Fibroblast of pulmonary artery (primary cell): ENCODE measurements at places on chromosomes 5 and 9.

DNA sequence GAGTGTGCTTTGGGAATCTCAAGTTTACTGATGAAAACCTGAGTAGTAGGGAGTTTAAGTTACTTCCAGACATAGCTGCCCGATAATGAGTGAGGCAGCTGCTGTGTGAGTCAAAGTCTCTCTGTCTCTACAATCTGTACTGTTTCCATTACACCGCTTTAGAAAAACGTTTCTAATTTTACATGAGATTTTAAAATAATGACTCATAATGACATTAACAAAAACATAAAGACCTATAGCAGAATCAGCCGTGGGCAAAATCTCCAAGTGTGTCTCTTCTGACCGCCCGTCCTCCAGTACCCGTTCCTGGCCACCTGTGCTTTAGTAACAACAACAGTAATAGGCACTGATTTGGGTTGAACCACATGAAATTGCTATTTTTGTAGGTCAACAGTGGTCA lies 69.6 kb upstream of the PRRC1 start:
- peak; percentile 34 for DNase-seq

DNA sequence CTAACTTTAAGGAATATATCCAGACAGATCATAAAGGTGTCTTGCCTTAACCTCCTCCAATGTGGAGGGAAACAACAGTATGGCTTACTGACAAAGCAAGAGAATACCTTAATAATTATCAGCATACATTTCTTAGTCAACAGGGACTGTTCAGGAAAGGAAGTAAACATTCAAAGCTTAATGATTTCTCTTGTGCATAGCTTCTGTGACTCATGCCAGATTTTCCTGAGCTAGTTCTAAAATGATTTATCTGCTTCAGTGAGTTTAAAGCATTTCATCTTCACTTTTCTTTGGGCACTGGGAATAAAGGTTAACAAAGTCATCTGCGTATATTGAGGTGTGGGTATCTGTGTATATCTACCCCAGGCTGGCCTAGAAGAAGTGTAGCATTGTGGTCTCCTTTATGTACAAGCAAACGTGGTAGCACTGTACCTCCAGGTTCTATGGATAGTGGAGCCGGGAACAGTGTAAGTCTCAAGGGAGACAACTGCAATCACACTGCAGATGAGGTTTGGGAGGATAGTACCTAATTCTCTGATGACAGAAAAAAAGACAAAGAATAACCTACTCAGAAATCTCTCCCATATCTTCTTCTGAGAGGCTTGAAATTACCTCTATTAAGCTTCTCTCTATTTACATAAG lies 284.1 kb downstream of the HCN1 start:
- peak; percentile 6 for DNase-seq

GRCh38 chr9:70466976-70467561 lies 52.6 kb upstream of the KLF9 start:
- peak; percentile 87 for DNase-seq

- DNase-seq: no peak
These were observed 60.4 kb downstream of the PSAT1 start for GRCh38 chr9:78357165-78357873.

DNA sequence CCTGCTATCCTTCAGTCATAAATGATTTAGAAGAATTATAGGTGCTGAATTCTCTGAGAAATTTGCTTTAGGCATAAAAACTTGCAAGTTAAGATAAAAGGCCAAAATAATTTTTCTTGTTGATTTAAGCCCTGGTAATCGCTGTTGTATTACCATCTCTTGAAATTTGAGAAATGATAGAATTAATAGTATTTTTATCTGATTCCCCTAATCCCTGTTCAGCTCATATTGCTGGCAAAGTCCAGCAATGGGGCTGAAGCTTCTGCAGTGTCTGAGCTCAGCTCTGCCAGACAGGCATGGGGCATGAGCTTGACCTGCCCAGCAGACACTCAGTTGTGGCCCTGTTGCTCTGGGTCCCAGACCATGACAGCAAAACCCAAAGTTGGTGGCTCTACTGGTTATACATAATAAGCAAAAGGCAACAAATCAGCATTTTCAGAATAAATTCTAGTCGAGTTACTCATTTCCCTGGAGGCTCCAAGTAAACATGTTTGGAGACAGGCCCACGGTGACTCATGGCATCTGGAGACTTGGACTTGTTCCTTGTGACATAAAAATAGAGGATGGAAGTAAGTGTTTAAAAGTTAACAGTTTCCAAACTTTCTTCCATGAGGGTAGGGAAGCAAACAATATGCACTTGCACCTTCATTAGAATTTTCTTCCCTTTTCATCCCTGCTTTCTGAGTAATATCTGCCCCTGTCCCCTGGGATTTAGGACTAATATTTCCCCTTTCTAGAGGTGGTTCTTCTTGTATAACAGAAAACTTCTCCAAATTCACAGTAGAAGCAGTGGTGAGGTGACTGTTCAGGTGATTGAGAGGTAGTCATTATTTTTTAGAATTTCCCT lies 60.2 kb upstream of the SLC2A8 start:
- peak; percentile 97 for DNase-seq

GRCh38 chr5:59034498-59035186 lies 451.8 kb downstream of the RAB3C start:
- peak; percentile 76 for DNase-seq

DNA sequence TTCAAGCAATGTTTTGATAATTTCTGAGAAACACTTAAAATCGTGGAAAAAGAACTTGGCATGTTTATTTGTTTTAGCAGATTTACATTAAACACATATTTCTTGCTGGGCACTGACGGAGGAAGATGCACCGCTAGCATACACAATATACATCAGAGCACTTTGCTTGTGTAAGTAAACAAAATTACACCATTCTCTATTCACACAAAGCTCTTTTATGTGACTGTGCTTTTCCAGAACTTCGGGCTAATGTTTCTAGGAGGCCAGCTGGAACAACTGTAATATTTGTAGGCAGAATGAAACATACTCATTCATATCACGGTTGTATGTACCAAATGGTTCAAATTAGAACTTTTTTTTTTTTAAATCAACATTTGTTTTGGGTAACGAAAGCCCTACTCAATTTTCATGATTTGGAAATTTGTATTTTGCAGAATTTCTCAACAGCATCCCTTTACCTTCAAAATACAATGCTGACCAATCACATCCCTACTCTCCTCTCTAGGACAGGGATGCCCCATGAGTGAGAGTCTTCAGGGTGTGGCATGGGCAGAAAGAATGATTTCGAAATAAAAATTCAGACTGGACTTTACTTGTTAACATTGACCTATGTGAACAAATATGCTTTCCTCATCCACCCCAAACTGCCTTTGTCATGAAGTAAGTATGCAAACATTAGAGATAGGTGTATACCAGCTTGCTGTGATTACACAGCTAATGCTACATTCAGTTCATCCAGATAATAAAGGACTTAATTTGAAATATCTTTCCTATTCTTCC lies 425.1 kb downstream of the BNC2 start:
- DNase-seq: peak; percentile 44

DNA sequence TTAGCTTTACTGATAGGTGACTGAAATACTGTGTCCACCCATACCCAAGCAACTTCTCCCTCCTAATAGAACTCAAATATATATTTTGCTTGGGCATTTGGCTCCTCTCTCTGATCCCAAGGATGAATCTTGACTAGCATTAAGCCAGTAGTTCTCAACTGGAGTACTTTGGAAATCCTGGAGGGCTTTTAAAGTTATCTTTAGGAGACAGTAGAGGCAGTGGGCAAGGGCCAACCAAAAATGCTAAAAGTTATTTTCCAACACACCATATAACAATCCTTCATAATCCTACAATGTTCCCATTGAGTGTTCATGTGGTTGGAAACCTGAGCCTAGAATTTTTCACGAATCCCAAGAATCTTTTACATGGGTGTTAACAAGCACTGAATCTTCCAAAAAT lies 11.1 kb upstream of the ETF1 start:
- no peak for DNase-seq

GRCh38 chr5:79774171-79774854 lies 84.7 kb downstream of the CMYA5 start:
- DNase-seq: peak; percentile 29

GRCh38 chr5:62741761-62742160 lies 163.1 kb downstream of the LRRC70 start:
- no peak for DNase-seq

GRCh38 chr5:119458911-119459632 lies 6.8 kb downstream of the HSD17B4 start:
- DNase-seq: no peak

DNA sequence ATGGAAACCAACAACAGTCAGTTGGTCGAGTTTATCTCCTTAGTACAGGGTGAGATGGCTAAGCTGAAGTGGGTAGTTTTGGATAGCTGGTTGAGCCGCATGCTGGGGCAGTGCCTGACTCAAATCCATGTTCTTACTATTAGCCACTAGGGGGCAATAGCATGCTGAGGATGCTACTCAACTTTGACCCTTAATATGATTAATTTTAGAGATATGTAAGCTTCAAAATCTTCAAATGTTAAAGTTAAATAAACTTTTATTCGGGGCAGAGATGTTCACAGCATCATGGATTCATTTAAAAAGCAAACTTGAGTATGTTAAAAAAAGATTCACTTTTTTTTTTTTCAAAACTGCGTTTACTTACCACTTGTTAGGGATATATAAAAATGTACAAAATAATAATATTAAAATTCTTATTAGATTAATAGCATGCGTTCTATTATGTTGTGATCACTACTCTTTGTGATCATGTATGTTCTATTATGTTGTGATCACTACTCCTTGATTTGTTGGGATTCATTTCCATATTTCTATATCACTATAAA lies 57.0 kb downstream of the C9orf153 start:
- DNase-seq: peak; percentile 63

GRCh38 chr5:107739661-107740060 lies 68.9 kb upstream of the EFNA5 start:
- DNase-seq: no peak
